ENCODE measurements at places on chromosomes 11 and 22. TPM values are rescaled to one million over a fixed set of nuclear protein-coding genes. Genes with fewer than 3 reads are reported as not detected.

DNA sequence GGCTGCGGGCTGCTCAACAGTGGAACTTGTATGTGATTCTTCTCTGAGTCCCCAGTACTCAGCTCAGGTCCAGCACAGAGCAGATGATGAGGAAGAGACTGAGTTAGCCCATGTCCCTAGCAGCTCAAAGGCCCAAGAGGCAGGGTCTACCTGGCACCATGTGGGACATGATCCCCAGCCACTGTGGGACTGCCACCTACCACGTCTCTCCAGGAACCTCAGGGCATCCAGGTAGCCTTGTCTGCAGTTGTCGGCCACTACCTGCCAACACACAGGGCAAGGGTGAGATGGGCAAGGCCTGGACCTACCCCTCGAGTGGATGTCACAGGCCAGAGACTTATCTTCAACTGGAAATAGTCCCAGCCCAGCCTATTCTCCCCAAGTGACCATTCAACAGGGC, 4.4 kb downstream of the PNPLA5 start:
- H3K4me1 ChIP-seq, result peaks cover 5% of the 10 kb centered on the region
- DNase-seq, result no peak
- H3K36me3 ChIP-seq, result no peaks in the 10 kb centered on the region
- no peak overlapping the region for H3K27ac ChIP-seq
- peaks cover 32% of the 10 kb centered on the region for H3K27me3 ChIP-seq

The TSKU gene
- 22.8 TPM for total RNA-seq

- no peak overlapping the region for H3K4me3 ChIP-seq
- peaks cover 37% of the 10 kb centered on the region for H3K4me1 ChIP-seq
- no peaks in the 10 kb centered on the region for H3K27me3 ChIP-seq
- H3K36me3 ChIP-seq, result no peaks in the 10 kb centered on the region
These were observed 22.7 kb downstream of the CELSR1 start for GRCh38 chr22:46514592-46515207.

The PKP3 gene
- 8.5 TPM for total RNA-seq

The SLC5A1 gene
- 0.06 TPM for total RNA-seq

The DEUP1 gene
- not detected for total RNA-seq

- H3K27me3 ChIP-seq, result no peaks in the 10 kb centered on the region
- H3K27ac ChIP-seq, result no peak overlapping the region
- H3K36me3 ChIP-seq, result no peaks in the 10 kb centered on the region
- peaks cover 12% of the 10 kb centered on the region for H3K4me1 ChIP-seq
These were observed 61.4 kb downstream of the FAM83F start for GRCh38 chr22:40056154-40056553.

- H3K4me3 ChIP-seq, result no peak overlapping the region
- H3K27me3 ChIP-seq, result peaks cover 8% of the 10 kb centered on the region
- no peak overlapping the region for H3K27ac ChIP-seq
- no peaks in the 10 kb centered on the region for H3K36me3 ChIP-seq
- peaks cover 4% of the 10 kb centered on the region for H3K4me1 ChIP-seq
These were observed 8.3 kb downstream of the CLCF1 start for GRCh38 chr11:67364783-67365722.

The MRGPRX4 gene
- total RNA-seq, result not detected

- H3K27ac ChIP-seq, result peak within 1 kb of the TSS; percentile 49
- peaks cover 17% of the 10 kb centered on the region for H3K4me1 ChIP-seq
- DNase-seq, result no peak
- no peak within 1 kb of the TSS for H3K4me3 ChIP-seq
These were observed at the start of gene MS4A6A for GRCh38 chr11:60182541-60183330. MS4A6A (minus strand) TSS chr11:60183083; CDS start chr11:60181727, 1,356 bp downstream.

The PHOX2A gene
- not detected for total RNA-seq

DNA sequence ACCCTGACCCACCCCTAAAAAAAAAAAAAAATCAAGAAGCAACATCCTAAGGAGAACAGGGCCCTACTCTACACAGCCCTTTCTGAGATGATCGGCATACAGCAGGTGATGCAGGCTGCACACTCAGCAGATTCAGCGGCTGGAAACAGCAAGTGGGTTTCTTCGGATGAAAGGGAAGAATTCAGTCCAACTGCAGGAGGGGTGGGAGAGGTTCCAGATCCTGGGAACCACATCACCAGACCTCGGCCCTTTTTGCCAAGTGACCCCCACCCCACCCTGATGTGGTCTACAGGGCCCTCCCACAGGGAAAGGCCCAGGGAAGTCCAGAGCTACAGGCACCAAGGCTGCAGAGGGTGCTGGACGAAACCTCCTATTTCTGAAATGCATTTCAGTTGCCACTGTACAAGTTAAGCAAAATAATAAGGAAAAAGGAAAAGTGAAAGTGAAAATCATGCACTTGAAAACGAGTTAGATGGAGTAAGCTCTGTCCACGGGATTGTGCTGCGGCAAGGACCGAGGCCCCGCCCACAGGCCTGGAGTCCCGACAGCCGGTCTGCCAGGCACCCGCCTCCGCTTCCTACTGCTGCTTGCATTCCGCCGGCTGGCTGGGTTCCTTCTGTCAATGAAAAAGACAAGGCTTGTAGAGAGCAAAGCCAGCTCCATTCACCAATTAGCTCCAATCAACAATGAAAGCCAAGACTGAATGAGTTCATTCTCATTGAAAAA, 16.0 kb upstream of the PHLDA2 start:
- H3K36me3 ChIP-seq, result no peaks in the 10 kb centered on the region
- no peaks in the 10 kb centered on the region for H3K27me3 ChIP-seq
- peak; percentile 86 for DNase-seq
